Muscle of leg (tissue), 16 donors: ENCODE measurements at places on chromosomes 2 and 18. TPM values are rescaled to one million over a fixed set of nuclear protein-coding genes. Genes with fewer than 3 reads are reported as not detected.

GRCh38 chr2:189527041-189527750, 53.4 kb downstream of the SLC40A1 start:
- peaks cover 5% of the 10 kb centered on the region for H3K4me1 ChIP-seq
- H3K36me3 ChIP-seq, result no peaks in the 10 kb centered on the region
- DNase-seq, result peak; percentile 76
- H3K27ac ChIP-seq, result no peak overlapping the region
- H3K27me3 ChIP-seq, result no peaks in the 10 kb centered on the region
- no peak overlapping the region for H3K4me3 ChIP-seq

DNA sequence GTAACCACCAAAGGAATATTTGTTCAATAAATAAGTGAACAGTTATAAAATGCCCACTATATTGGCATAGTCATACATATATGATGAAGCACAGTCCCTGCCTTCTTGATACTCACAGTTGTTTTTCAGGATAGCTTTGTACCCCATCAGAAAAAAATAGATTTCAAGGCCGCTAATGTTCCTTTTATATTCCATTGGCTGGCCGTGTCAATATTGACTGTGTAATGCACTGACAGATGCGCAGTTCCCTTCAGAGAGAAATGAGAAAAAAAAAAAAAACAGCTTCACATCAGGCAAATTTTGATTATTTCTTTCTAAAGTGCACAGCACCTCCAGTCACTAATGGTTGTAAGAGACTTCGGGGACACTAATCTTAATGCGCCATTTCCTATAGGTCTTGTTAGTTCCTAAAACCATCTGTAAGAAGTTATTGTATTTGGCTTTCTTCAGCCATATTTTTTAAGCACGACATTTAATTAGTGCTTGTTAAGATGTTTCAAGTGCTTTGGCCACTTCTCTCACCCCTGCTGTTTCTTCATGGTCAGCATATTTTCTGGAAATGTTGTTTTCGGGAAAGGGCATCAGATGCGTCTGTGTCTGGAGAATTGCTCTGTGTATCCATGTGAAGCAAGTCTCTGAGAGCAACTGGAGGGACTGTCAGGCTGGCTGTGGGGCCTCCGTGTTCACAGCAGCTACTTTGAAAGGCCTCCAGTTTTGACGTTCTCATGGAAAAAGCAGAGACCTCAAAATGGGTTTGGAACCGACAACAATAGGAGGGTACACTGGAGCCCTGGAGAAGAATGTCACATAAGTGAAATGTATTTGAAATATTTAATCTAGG, 378.3 kb downstream of the MTX2 start:
- no peak overlapping the region for H3K4me3 ChIP-seq
- no peak for DNase-seq
- no peaks in the 10 kb centered on the region for H3K36me3 ChIP-seq
- peaks cover 37% of the 10 kb centered on the region for H3K27me3 ChIP-seq

- no peaks in the 10 kb centered on the region for H3K36me3 ChIP-seq
- no peaks in the 10 kb centered on the region for H3K4me1 ChIP-seq
- H3K4me3 ChIP-seq, result no peak overlapping the region
- no peaks in the 10 kb centered on the region for H3K27me3 ChIP-seq
- no peak for DNase-seq
These were observed 155.0 kb downstream of the ARHGAP15 start for GRCh38 chr2:143284087-143284675.

GRCh38 chr2:68230241-68231060, 21.9 kb downstream of the PPP3R1 start:
- H3K27ac ChIP-seq, result no peak overlapping the region

DNA sequence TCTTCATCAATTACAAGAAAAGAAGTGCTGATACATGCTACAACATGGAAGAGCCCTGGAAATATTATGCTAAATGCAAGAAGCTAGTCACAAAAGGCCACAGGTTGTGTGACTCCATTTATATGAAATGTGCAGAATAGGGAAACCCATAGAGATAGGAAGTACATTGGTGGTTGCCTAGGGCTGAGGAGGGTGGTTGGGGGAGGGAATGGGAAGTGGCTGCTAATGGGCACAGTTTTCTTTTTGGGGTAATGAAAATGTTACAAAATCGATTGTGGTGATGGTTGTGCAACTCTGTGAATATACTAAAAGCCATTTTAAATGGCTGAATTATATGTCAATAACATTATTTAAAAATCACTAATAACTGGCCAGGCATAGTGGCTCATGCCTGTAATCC, 24.3 kb upstream of the RESP18 start:
- no peak overlapping the region for H3K4me3 ChIP-seq
- peaks cover 7% of the 10 kb centered on the region for H3K4me1 ChIP-seq
- no peak overlapping the region for H3K27ac ChIP-seq
- H3K36me3 ChIP-seq, result no peaks in the 10 kb centered on the region
- no peak for DNase-seq

DNA sequence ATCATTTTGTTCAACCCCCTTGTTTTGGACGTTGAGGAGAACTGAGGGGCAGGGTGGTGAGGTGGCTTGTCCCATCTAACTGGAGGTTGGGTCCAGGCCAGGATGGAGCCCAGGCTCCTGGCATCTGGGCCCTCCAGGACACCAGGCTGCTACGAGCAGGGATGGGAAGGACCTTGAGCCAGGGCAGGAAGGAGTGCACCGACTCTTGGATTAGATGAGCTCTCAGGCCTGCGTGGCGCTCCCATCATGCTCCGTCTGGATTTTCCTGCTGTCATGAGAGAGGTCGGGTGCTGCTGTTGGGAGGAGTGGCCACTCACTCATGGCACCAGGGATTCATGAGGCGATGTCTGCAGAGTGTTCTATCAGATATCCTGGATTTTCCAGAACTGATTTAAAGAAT, 18.3 kb upstream of the ALLC start:
- H3K27me3 ChIP-seq, result no peaks in the 10 kb centered on the region
- peaks cover 8% of the 10 kb centered on the region for H3K4me1 ChIP-seq
- no peak overlapping the region for H3K27ac ChIP-seq
- no peak for DNase-seq
- no peak overlapping the region for H3K4me3 ChIP-seq
- H3K36me3 ChIP-seq, result no peaks in the 10 kb centered on the region

GRCh38 chr2:20190170-20190569, 34.8 kb downstream of the SDC1 start:
- DNase-seq, result no peak
- no peaks in the 10 kb centered on the region for H3K27me3 ChIP-seq
- no peak overlapping the region for H3K4me3 ChIP-seq
- H3K36me3 ChIP-seq, result no peaks in the 10 kb centered on the region
- H3K27ac ChIP-seq, result no peak overlapping the region
- H3K4me1 ChIP-seq, result peaks cover 22% of the 10 kb centered on the region

DNA sequence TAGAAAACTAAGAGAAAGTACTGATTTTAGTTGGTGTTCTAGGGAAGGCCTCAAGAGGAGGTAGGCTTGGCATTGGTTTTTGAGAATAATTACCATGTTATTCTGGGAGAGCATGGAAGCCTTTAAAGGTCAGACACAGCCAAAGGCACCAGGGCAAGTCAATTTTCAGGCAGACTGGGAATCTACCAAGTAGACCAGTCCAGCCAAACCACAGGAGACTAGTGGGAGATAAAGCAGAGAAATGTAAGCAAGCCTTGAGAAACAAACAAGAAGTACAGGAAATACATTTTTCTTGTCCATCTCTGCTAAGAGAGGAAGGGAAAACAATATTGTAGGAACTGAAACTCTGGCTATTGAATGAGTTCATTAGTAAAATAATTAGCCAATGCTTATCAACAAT, 5.5 kb upstream of the CCDC68 start:
- no peak overlapping the region for H3K4me3 ChIP-seq
- no peaks in the 10 kb centered on the region for H3K4me1 ChIP-seq
- no peak overlapping the region for H3K27ac ChIP-seq
- DNase-seq, result no peak

DNA sequence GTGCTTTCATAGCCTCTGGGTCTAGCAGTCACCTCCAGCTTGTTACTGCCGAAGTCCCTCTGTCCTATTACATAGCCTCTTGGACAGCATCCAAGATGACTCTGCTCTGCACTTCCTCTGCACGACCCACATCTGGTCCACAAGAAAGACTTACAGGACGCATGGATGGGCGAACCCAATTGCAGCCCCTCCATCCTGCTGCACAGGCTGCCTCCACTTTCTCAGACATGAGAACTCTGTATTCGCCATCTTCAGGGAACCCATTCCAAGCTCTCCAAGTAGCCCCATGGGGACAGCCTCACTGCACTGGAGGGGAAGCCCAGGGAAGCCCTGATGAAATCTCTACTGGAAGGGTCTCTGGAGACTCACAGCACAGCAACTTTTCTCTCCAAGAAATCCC, 172.1 kb downstream of the GFPT1 start:
- peak overlapping the region; percentile 85 for H3K27ac ChIP-seq
- H3K4me3 ChIP-seq, result no peak overlapping the region
- DNase-seq, result peak; percentile 95

GRCh38 chr2:132477962-132478361, 61.4 kb downstream of the GPR39 start:
- peak; percentile 40 for DNase-seq
- no peaks in the 10 kb centered on the region for H3K36me3 ChIP-seq
- H3K4me3 ChIP-seq, result no peak overlapping the region

GRCh38 chr18:63963615-63964256, 6.1 kb upstream of the SERPINB8 start:
- no peaks in the 10 kb centered on the region for H3K4me1 ChIP-seq
- no peak overlapping the region for H3K27ac ChIP-seq
- H3K36me3 ChIP-seq, result no peaks in the 10 kb centered on the region

GRCh38 chr2:73961823-73962615, 22.7 kb upstream of the TET3 start:
- no peaks in the 10 kb centered on the region for H3K27me3 ChIP-seq
- DNase-seq, result no peak
- no peak overlapping the region for H3K4me3 ChIP-seq

Gene ELOA2
- not detected for total RNA-seq

DNA sequence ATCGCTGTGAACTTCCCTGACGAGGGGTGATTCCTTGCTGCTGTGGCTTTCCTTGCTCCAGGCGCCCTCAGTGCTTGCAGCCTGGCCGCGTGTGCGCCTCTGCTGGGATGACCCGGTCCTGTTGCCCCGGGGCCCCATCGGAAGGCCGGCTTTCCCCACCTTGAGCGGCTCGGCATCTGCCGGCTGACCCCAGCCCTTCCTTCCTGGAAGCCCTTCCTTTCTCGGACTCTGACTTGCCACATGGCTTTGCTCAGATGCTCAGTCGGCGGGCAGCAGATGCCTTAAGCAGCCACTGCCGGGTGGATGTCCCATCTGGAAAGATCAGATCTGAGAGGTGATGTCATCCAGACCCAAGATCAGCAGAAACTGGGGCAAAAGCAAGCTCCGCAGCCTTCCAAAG, 100.5 kb upstream of the ODC1 start:
- no peaks in the 10 kb centered on the region for H3K36me3 ChIP-seq
- peaks cover 19% of the 10 kb centered on the region for H3K27me3 ChIP-seq
- peak overlapping the region; percentile 55 for H3K27ac ChIP-seq
- no peak overlapping the region for H3K4me3 ChIP-seq

GRCh38 chr2:120541553-120541932, 194.1 kb upstream of the GLI2 start:
- H3K4me1 ChIP-seq, result peaks cover 26% of the 10 kb centered on the region
- H3K27me3 ChIP-seq, result peaks cover 9% of the 10 kb centered on the region
- DNase-seq, result no peak
- H3K27ac ChIP-seq, result no peak overlapping the region

Gene FHL2
- total RNA-seq, result 27.5 TPM

GRCh38 chr2:201440182-201440581, 11.1 kb downstream of the TRAK2 start:
- H3K27ac ChIP-seq, result no peak overlapping the region
- no peak for DNase-seq
- H3K36me3 ChIP-seq, result no peaks in the 10 kb centered on the region
- no peaks in the 10 kb centered on the region for H3K4me1 ChIP-seq
- H3K27me3 ChIP-seq, result no peaks in the 10 kb centered on the region

Gene GCG
- 16.6 TPM for total RNA-seq

GRCh38 chr18:68874361-68874760, 76.5 kb downstream of the CCDC102B start:
- no peaks in the 10 kb centered on the region for H3K4me1 ChIP-seq
- H3K36me3 ChIP-seq, result no peaks in the 10 kb centered on the region
- no peak overlapping the region for H3K4me3 ChIP-seq
- DNase-seq, result peak; percentile 34

GRCh38 chr18:54860941-54861340, 32.7 kb downstream of the RAB27B start:
- no peak overlapping the region for H3K27ac ChIP-seq
- no peaks in the 10 kb centered on the region for H3K36me3 ChIP-seq
- H3K4me1 ChIP-seq, result no peaks in the 10 kb centered on the region
- no peak overlapping the region for H3K4me3 ChIP-seq
- no peak for DNase-seq

DNA sequence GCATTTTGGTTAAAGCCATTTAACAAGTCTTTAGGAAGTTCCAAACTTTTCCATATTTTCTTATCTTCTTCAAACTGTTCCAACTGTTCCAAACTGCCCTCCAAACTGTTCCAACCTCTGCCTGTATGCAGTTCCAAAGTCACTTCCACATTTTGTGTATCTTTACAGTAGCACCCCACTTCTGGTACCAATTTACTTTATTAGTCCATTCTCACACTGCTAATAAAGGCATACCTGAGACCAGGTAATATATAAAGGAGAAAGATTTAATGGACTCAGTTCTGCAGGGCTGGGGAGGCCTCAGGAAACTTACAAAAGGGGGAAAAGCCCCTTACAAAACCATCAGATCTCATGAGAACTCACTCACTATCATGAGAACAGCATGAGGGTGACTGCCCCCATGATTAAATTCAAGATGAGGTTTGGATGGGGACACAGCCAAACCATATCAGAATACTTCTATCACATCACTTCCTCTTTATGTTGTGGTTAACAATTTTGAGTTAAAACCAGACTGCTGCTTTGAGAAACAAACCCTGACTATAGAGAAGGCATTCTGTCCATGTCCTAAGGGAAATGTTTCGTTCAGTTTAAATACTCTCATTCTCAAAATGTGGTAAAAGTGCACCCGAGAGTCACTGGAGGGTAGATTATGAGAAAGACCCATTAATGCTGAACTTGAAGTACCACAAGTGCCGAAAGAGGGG, 11.0 kb downstream of the IL18R1 start:
- no peaks in the 10 kb centered on the region for H3K27me3 ChIP-seq
- no peaks in the 10 kb centered on the region for H3K4me1 ChIP-seq
- no peak overlapping the region for H3K27ac ChIP-seq
- no peak for DNase-seq
- H3K4me3 ChIP-seq, result no peak overlapping the region
